ENCODE measurements at places on chromosomes 4 and X.

GRCh38 chr4:187491286-187491685 is 504.3 kb upstream of the ZFP42 start:
- DNase-seq, result no peak

GRCh38 chrX:153179131-153179530 is at the start of gene MAGEA1:
Gene MAGEA1 (plus strand): TSS chrX:153179284. CDS start chrX:153182390, 3,106 bp downstream.
- no peak for DNase-seq

DNA sequence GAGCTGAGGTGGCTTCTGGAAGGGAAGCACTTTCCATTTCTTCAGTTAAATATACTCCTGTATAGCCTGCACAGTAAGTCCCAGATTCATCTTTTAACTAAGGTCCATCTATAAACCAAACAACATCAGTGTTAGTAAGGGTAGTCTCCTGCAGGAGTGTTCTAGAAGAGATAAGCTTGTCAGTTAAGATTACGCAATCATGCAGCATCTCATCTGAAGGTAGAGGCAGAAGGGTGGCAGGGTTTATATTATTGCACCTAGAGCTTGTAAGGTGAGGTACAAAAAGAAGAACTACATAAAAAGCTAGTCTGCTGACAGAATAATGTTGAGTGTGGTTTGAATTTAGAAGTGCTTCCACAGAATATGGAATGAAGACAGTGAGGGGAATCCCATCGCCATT is 44.0 kb downstream of the NUDT10 start:
- no peak for DNase-seq

- DNase-seq, result no peak
These were observed 54.4 kb upstream of the GPR174 start for GRCh38 chrX:79089896-79090584.

GRCh38 chrX:14029039-14029424 is 660 bp downstream of the GEMIN8 start:
- no peak for DNase-seq

DNA sequence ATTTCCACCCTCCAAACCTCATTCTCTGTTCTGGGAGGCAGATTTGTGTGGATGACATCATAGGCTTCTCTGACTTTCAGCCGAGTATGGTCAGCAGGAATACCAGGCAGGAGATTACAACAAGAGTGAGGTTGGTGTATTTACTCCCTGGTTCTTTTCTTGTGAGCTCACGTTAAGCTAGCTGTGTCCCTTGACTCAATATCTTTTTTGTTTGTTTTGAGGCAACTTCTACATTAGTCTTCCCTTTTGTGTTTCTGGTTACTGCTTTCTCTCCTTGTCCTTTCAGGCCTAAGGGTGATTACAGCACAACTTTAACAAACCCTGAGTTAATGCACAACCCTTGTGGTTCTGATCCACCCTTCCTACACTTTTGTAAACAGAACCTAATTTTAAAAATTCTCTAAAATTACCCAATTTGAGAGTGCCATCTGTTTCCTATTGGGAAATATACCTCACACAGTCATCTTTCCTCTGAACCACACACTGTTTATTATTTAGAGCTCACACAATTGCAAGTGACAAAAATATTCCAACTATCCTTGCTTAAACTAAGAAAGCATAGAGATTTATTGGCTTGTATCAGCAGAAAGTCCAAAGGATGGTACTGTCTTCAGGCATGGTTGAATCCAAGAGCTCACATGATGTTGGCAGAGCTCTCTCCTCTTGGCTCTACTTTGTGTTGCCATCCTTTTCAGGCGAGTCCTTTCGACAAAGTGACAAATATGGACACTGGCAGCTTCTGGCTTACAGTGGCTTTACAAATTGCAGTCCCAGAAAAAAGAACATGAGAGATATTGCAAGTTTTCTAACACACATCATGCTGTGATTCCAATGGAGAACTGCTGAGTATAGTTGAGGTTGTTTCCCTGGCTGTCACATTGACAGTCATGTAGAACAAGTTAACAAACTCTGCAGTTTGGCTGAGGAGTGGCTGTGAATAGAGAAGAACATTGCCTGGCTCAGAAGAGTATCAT is 150.5 kb upstream of the DDIT4L start:
- no peak for DNase-seq

- no peak for DNase-seq
These were observed 31.8 kb downstream of the ANXA10 start for GRCh38 chr4:168124008-168124641.

DNA sequence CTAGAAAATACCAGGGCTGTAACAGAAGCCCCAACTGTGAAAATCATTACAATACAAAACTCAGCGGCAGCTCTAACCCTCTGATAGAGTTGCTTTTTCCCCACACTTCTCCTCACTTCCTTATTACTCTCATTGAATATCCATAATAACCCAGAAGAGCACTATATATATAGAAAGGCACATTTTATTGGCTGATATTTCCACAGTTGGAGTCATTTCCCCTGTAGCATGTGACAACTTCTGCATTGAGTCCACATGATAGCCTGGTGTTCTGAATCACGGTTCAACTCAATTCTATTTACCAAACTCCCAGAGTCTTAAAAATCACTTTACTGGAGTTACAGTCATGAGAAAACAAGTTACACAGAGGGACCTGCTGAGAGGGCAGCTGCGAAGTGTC is 46.6 kb upstream of the NWD2 start:
- DNase-seq, result no peak

DNA sequence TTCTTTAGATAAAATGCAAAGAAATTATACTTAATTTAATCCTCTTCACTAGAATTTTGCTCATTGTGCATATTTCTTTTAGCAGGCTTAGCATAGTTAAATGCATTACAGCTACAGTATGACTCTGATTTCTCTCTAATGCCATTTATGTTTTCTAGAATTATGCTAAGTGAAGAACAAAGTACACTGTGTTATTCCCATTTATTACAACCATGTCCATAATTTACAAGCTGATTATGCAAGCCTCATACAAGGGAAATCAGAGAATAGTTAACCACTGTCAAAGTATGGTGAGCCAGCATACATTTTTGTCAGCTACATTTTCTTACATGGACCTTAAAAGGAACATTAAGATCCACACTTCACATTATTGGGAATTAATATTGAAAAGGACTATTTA is 99.1 kb downstream of the MAB21L2 start:
- DNase-seq, result no peak

GRCh38 chr4:110106931-110107296 is 91.5 kb downstream of the ELOVL6 start:
- DNase-seq, result no peak

GRCh38 chr4:92270908-92271307 is 32.9 kb upstream of the GRID2 start:
- no peak for DNase-seq

GRCh38 chr4:10816571-10816970 is 132.0 kb upstream of the CLNK start:
- DNase-seq, result no peak

DNA sequence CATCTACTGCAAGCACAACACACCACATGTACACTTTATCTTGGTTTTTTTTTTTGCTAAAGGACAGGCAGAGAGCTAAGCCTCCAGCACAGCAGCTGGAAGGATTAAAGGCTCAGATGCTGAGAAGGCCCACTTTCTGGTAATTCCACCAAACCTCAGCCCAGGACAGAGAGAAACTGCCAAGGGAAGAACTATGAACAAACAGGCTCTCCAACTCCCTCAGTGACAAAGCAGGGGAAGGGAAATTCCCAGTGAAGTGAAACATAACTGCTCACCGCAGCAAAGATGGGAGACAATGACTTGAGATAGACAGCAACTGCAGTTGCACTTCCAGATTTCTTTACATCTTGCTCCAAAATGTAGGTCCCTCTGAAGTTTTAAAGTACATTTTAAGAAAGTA is 4.8 kb downstream of the PROM1 start:
- DNase-seq, result no peak

DNA sequence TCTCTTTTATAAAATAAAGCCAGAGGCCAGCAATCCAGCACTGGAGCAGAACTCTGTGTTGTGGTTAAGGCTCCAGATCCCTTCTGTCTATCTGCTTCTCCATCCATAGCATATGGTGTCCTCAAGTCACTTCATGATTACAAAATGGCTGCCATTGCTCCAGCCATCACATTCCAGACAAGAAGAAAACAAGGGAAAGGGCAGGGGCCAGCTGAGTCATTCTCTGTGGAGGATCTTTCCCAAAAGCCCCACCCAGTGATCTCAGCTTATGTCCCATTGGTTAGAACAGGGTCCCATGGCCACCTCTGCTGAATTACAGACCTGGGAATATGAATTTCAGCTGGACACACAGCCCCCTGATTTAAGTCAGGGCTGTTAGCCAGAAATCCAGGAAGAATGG is 34.1 kb upstream of the MAN2B2 start:
- DNase-seq, result no peak

- DNase-seq, result no peak
These were observed 26.1 kb downstream of the NUDT6 start for GRCh38 chr4:122896270-122896669.

- DNase-seq, result no peak
These were observed 628.2 kb upstream of the GRIA3 start for GRCh38 chrX:122555925-122556324.

- DNase-seq, result no peak
These were observed 58.9 kb downstream of the HOPX start for GRCh38 chr4:56622176-56622575.

- DNase-seq, result no peak
These were observed 137.0 kb downstream of the KCNIP4 start for GRCh38 chr4:21811565-21811964.

DNA sequence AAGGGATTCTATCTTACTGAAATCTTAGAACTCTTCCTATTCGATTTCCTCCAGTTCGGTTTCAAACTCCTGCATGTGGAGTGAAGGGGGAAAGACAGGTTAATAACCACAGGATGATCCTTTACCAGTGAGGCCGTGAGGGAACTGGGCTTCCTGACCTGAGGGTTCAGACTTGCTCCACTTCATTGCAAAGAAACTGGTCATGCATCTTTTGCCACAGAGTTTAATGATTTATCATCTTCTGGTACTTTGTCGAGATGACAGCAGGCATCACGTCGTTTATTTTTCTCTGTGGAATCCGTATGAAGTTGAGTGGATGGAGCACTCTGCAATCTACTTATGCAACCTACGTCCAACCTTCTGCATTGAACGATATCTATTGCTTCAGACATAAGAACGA is 145.9 kb upstream of the NLGN4X start:
- DNase-seq, result no peak

GRCh38 chrX:68421636-68422035 is 11.7 kb downstream of the OPHN1 start:
- DNase-seq, result no peak

GRCh38 chrX:44314808-44315207 is 28.7 kb downstream of the EFHC2 start:
- no peak for DNase-seq

- DNase-seq, result no peak
These were observed 51.1 kb upstream of the UNC5C start for GRCh38 chr4:95599777-95600400.

DNA sequence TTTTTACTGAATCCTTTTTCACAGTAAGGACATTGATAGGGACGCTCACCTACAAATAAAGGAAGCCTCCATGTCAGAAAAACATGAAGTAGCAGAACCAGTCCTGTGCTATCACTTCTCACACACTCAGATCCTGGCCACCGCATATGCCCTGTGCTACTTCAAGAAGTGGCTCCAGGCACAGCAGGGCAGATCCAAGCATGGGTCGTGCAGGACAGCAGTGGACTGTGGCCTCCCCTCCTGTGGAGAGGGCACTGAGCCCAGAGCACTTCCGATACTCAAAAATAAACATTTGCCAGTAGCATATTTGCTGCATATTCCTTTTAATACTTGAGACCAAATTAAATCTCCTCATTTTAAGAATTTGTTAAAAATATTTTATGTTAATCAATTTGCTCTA is 167.9 kb downstream of the PRDM5 start:
- DNase-seq, result no peak

- DNase-seq, result no peak
These were observed 6.0 kb upstream of the WDR13 start for GRCh38 chrX:48591255-48591791.

- no peak for DNase-seq
These were observed 83.8 kb downstream of the MOSPD2 start for GRCh38 chrX:14956813-14957582.

GRCh38 chr4:37597034-37597433 is 89.1 kb downstream of the RELL1 start:
- no peak for DNase-seq

DNA sequence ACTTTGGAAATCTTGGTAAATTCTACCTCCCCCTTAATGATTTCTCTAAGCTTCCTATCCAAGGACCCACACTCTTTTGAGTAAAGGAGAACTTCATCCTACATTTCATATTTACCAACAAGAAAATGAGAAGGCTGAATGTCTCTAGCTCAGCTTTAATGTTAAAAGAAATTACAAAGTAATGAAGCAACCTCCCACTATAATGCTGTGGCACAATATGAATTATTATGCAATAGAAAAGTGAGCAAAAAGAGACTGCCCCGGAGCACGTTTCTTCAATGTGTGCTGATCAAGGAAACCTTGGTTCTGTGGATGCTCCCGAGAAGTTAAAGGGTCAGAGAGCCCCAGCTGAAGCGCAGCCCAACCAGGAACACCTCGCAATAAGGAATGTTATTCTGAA is 9.1 kb upstream of the TBC1D1 start:
- no peak for DNase-seq
